ENCODE measurements at places on chromosomes 13 and 19.

DNA sequence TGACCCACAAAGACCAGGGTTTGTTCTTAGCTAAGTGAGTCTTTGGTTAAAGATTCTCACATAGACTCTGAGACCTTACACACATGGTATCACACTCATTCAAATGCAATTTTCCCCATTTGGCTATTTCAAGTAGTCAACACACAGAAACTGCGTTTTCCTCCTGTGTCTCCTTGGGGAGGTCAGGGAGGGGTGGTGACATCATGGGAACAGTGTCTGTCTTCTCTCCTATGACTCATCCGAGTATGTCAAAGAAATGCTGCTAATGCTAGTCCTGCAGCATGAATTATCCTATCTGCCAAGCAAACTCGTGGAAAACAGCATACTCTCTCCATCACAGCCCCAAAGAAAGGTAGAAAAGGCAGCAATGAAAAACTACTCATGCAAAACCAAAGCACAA lies 100.2 kb downstream of the ENOX1 start:
- no peak for DNase-seq

DNA sequence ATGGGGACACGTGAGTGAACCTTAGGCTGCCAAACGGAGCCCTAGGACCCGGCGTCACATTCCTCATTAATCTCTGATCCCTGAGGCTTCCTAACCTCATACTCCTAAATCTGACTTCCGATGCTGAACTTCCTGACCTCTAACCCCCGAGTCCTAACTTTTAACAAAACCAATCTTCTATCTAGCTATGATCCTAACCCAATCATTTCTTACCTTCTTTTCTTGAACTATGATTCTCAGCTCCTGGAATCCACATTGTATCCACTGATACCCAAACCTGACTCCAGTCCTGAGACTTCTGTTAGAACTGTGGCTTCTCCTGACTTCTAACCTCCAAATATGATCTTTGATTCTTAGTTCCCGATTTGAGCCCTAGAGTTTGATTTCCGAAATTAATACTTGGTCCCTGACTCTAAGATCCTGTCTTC lies 447 bp downstream of the NFKBIB start:
- DNase-seq, result no peak

DNA sequence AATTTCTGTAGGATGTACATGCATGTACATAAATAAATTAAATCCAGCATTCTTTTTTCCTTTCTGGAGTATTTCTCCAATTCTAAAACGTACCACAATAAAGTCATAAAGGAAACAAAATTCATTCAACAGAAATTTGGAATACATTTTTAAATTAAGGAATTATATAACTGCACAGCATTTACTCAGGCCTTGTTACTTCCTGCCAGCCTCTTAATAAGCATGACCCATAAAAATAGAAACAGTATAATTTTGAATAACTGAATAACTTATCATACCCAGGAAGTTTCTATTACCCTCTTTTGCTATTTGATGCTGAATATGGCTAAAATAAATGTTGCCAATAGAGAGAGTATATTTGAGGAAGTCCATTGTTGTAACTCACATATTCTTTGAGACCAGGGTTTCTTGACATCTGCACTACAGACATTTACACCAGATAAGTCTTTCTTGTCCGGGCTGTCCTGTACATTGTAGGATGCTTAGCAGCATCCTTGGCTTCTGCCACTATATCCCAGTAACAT lies 178.2 kb downstream of the KLF12 start:
- no peak for DNase-seq

DNA sequence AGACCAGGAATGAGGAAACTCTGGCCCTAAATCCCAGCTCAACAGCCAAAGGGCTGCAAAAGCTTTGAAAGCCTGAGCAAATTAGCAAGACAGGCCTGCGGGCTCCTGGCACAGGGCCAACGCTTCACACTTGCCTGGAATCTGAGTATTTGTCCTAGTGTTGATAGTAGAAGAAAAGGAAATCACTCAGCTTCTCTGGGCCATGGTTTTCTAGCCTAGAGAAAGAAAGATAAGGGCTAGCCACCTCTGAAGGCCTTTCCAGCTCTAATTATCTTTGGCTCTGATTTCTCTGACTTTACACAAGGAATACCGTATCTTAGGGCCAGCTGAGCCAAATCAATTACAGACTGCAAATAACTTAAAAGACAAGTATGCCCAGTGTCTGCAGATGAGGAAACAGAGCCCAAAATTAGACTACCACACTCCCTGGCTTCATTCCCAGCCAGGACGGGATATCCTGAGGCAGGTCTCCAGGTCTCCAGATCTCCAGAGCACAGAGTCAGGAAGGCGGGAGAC lies 69.6 kb downstream of the STK24 start:
- DNase-seq, result no peak

DNA sequence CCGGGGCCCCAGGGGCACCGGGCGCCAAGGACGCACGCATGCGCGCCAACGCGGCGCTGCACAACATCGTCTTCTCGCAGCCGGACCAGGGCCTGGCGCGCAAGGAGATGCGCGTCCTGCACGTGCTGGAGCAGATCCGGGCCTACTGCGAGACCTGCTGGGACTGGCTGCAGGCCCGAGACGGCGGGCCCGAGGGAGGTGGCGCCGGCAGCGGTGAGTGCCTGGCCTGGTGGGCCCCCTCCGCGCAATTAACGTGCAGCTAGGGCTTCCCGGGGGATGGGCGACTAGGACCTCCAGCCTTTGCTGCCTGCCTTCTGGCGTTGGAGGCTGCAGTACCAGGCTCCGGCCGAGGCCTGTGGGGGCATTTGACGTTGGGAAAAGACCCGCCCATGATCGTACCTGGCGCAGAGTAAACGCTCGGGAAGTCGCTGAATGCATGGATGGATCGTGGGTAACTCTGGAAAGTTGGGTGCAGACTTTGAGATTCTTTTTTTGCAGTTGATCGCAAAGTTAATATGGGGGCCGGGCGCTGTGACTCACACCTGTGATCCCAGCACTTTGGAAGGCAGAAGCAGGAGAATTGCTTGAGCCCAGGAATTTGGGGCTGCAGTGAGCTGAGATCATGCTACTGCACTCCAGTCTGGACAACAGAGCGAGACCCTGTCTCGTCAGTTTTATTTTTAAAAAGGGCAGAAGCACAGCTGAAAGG lies 7.3 kb downstream of the APC2 start:
- no peak for DNase-seq

All from stimulated activated CD4-positive, alpha-beta T cell treated with anti-CD3 and anti-CD28 coated beads, Interleukin-1b, Interleukin-23, amount 100 ng/mL, for 4 hours (primary cell).